ENCODE measurements at places on chromosomes 2 and 18.

DNA sequence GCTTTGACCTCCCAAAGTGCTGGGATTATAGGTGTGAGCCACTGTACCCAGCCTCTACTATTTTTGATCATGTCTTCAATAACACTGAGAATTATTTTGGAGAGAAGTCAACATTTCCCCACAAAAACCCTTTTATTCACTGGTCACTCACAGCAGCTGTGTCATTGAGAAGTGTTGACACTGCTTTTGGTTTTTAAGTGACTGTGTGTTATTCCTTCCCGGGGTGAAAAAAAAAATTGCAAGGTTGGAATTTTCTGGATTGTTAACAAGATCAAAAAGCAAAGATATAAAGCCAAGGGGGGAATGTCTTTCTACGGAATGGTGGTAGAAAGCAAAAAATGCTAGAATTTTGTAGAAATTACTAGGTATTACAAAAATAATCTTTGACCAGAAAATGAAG, 61.5 kb downstream of the TANC1 start:
- no peak for DNase-seq

DNA sequence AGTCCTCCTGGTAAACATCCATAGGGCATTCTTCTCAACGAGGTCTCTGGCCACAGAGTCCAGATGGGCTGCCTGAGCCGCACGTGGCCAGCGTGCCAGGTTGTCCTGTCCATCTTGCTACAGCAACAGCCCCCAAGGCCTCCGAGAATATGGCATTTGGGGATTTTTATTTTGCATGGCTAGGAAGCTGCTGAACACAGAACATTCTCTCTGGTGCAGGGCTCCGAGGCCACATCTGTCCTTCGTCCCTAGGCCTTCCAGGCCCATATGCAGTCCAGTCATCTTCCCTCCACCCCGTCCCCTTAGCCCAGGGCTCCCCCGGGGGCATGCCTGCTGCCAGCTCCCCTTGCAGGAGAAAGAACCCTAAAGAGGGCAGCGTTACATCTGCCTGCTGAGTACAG, 2.3 kb downstream of the HDAC4 start:
- DNase-seq: no peak

GRCh38 chr2:189854187-189854586, 69.9 kb downstream of the PMS1 start:
- DNase-seq: no peak

DNA sequence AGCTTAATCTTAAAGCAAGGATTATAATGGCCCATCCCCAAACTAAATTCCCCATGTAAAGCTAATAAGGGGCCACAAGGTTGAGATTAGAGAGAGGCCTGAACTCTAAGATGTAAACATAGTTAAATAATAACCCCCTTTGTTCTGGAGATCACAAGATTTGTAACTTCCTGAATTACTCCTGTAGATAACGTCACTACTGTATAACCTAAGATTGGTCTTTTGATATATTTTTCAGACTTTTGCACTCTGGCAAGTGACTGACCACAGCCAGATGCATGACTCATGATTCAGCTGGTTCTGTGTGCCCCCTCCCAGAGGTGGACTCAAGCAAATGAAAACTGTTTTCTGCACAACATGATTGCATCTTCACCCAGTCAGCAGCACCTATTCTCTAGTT, 686.0 kb upstream of the DDX18 start:
- no peak for DNase-seq

DNA sequence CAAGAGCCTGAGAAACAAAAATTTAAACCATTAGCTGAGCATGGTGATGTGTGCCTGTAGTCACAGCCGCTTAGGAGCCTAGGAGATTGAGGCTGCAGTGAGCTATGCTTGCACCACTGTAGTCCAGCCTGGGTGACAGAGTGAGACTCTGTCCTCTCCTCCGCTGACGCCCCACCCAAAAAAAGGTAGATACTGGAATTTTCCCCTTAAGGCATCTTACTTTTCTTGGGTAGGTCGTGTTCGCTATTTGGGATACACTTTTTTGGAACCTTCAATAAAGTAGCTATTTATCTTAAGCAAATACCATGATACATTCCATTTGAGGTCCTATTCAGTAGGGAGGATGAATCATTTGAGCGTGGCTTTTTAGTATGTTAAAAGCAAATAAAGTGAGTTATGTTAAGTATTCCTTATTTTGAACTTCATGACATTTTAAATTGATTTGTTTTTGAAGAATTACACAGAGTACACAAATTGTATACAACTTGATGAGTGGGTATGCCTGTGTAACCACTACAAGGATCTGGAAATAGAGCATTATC, 38.7 kb downstream of the RALBP1 start:
- no peak for DNase-seq

DNA sequence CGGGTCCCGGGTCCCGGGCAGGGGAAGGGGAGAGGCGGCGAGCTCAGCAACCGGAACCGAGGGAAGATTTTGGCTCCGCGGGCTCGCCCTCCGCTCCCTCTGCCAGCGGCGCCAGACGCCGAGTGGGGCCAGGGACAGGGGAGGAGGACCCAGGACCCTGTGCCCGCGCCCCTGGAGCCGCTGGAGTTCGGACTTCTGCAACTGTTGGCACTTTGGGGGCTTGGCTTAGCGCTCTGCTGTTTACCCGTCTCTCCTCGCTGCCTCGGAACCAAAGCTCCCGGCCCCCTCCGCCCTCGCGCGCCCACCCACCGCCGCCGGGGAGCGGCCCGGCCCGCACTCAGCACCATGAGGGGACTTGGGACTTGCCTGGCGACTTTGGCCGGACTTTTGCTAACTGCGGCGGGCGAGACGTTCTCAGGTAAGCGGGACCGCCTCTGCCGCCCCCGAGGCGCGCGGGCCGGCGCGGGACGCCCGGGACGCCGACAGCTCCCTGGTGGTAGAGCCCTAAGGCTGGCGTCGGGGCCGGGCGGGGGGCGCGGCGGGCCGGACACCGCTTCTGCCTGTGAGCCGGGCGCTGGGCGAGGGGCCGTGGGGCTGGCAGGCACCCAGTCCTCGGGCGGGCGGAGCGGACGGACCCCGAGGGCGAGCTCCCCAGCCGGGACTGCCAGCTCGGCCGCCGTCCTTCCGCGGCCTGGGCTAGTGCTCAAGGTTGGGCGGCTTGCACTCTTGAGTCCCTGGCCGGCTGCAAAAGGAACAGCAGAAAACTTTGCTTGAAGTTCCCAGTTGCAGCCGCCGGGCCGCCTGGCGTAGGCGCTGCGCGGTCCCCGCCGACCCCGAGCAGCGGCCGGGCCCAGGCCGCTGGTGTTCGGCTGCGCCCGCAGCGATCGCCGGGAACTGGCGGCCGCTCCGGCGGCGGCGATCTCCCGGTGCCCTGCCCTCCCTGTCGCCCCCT, 634 bp downstream of the PTPRM start:
- DNase-seq: peak; percentile 30

- no peak for DNase-seq
These were observed 175.2 kb downstream of the SMAD7 start for GRCh38 chr18:48775372-48776155.

DNA sequence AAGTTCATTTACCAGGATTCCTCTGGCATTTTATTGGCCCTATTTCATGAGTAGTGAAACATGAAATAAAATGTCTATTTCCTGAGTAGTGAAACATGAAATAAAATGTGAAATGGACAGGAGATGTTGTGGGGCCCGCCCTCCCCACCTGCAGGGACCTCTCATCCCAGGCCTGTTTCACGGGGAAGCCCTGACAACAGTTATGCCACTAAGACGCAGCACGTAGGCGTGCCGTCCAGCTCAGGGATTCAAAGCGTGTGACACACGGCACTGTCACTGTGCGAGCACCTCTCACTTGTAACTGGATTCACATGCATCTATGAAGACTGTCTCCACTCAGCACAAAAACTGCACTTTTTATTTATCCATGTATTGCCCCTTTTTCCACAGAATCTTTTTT, 83.4 kb upstream of the SNTG2 start:
- no peak for DNase-seq

GRCh38 chr2:58870704-58871103, 629.6 kb upstream of the FANCL start:
- DNase-seq: no peak

GRCh38 chr2:47727956-47728355, 55.0 kb upstream of the MSH6 start:
- no peak for DNase-seq

DNA sequence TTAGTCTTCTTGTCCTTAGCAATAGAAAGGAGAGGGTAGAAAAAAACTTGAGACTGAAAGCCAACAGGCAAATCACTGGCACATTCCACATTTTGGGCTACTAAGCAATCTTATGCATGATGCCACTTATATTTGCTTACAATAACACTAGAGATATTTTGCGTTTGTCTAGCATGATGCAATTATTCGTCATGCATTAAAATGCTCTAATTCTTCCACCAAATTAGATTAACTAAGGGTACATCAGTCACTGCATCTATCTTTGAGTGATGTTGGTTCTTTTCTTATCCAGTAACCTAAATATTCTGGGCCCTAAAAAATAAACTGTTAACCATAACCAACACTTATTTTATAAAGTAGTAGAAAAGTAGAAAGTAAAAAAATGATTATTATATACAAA, 1311.7 kb upstream of the CDH2 start:
- no peak for DNase-seq

- DNase-seq: no peak
These were observed 7.7 kb downstream of the GBX2 start for GRCh38 chr2:236160366-236161081.

DNA sequence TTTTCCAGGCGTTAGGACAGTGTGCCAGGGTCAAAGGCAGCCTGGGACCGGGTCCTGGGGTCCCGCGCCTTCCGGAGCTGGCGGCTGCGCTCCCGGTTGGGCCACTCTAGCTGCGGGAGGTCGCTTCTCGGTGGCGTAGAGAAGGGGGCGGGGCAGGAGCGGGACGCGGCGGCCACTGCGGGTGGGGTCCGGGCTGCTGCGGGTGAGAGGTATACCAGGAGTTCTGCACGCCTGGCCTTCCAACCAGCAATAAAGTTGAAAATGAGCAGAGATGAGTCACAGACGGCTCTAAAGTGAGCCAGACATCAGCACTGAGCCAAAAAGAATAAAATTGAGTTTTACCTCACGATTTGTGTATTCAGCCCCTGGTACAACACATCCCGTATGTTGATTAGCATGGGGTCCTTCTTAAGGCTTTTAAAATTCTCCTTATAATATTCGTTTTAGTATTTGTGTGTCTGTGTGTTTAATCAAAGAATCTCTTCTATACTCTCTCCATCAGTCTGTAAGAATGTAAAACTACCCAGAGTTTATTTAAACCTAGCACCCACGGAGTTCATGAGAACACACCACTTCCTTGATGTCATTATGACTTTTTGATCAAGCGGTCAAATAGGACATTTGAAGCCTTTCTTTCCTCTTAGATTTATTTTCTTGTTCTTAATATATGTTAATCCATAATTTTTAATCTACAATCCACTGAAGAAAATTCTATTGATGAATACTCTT, at the start of gene C1GALT1C1L:
Gene C1GALT1C1L (minus strand): TSS at position 108 of the 729 bp plus-strand sequence. CDS start 107 bp downstream, at position 1.
- DNase-seq: peak; percentile 32

DNA sequence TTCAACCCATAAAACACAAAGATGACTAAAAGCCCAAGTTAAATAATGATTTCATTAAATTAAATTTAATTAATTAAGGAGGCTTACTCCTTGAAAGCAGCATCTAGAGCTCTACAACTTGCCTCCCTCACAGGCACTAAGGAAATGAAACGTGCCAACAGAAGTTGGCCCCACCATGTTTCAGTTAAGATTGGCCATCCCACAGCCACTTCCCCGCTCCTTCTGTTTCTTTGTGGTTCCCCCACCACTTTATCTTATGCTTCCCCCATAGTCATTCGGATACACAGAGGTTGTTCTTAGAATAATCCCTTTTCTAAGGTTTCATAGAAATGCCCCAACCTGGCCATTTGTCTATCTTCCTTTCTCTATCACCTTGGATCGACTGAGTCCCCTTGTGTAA, 101.6 kb upstream of the RIOK3 start:
- no peak for DNase-seq

DNA sequence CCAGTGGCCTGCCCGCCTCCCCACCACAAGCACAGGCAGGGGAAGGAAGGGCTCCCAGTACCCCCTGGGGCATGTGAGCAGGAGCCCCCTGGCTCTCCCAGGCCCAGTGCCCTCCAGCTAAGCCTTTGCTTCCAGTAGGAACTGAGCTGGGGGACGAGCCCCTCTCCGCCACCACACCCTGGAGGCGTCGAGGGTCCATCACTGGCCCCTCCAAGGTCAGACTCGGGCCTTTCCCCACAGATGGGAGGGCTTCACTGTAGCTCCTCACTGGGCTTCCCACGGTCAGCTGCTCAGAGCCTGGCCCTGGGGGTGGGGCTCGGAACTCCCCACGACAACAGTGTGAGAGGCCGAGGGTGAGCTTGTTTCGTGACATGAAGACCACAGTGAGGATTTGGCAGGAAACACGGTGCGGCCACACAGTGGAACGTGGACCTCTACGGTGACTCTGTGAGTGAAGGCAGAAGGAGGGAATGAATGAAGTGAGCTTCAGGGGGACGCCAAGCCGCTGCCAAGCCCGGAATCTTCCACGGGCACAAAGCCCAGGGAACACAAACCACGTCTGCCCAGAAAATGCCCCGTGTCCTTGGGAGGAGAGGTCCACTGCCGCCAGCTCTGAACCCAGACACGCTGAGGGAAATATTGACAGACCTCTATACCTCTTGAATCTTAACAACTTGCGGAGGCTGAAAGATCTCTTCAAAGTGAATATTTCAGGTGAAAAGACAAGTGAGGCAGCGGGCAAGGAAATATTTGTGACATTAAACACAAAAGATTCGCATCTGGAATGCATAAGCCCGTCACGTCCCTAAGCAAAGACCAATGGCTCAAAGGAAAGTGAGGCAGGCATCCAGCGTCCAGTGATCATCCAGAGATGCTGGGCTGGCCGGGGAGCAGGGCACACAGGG, 144.8 kb upstream of the GPC1 start:
- no peak for DNase-seq

DNA sequence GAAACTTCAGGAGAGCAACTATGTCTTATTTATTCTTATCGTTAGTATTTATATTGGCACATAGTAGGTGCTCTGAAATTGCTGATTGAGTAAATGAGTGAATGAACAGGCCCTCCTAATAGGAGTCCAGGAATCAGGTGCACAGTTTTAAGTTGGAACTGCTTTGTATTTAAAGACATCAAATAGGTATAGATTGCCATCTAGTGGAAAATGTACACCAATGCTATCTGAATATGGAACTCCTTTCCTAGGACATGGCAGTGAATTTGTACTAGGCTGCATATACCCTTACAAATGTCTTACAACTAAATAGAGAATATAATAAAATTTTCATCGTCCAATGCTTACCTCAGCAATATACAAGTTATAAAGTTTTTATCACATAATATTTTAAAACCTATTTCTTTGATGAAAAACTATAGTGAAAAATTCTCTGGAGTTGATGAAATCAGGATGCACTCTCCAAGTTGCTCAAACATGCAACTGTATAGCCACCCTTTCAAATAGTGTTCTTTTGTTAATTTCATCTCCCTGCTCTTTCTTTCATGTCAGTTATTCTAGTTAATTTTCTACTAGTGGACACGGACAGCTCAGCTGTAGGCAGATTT, 318.9 kb upstream of the SYT4 start:
- DNase-seq: no peak

GRCh38 chr2:216553093-216553478, 54.4 kb downstream of the RPL37A start:
- DNase-seq: no peak

- DNase-seq: no peak
These were observed 196.8 kb downstream of the LRRTM4 start for GRCh38 chr2:77325395-77325794.
